Stimulated activated CD8-positive, alpha-beta memory T cell treated with anti-CD3 and anti-CD28 coated beads, Interleukin-4, amount 100 ng/mL, for 24 hours (primary cell): ENCODE measurements at places on chromosomes 5 and 9.

DNA sequence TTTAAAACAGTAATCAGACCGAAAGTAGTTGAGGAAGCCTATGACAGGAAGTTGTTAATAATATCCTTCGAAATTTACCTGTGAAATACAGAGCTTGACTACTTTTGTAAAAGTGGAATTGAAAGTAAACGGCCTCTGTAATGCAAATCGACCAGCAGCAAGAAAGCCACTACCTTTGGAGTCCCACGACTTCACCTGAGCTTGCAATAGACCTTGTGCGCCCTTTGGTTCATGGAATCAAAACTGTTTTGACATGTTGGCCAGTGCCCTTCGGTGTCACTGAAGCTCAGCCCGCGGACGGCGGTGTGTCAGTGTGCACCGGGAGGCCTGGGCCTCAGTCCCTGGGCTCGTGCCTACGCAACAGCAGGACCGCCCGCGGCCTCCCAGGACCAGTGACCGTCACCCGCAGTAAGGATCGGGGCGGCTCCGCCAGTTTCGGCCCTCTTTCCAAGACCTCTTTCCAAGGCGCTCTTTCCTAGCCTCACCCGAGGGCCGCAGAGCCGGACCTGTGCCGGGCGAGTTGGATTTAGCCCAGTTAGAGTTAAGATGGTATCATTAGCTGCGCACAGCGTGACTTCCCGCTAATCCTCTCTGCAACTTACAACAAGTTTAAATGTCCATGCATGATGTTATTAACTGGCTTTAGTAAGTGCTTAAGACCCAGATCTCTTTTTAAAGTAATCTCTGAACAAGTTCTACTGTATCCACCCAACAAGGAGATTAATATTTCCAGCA, 223.3 kb downstream of the MEF2C start:
- no peak for DNase-seq

DNA sequence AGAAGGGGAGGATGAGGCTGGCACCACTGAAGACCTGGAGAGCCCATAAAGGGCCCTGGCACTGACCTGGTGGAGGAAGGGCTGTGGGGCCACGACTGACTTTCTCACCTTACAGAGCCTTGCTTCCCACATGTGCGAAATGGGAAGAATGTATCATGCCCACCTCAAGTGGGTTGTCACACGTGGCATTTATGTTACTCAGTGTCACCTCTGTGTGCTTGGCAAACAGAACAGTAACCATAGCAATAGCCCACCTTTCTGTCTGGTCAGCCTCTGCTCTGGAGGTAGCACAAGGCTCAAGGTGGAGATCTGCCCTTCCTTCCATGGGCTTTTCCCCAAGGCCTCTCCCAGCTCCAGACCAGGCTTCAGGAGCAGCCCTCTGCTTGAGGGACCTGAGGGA, 16.7 kb downstream of the TCF7 start:
- no peak for DNase-seq

DNA sequence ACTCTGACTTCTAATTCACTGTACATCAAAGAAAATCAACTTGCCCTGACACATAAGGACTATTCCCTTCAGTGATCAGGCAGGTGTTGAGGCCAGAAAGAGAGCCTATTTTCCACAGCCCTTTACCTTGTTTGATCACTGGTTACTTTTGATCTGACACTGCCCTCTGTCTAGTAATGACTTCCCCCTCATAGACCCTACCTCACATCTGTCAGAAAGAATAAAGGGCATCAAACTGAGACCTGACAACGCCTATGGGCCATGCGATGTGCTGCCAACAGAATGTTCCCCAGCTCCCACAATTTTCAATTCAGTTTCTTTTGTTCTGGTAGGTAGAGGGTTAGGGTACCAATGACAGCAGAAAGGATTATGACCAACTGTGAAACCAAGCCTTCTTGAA, 47.7 kb downstream of the FBXL17 start:
- DNase-seq, result no peak

DNA sequence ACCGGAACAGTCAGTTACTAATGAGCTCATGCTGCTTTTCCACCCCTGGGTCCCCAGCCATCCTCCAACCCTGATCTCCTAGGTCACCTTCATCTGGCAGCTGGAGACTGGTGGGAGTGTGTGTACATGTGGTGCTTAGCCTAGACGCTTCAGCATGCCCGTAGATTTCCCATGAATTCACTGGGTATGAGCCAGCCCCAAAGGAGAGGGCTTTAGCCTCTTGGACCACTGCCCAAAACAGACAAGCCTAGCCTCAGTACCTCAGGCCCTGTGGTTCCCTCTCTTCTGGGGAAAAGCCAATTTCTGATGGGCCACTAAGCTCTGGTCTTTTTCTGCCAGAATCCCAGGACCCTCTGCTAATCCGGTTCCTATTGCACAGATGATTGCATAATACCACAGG, 48.0 kb upstream of the ASTN2 start:
- DNase-seq, result no peak

DNA sequence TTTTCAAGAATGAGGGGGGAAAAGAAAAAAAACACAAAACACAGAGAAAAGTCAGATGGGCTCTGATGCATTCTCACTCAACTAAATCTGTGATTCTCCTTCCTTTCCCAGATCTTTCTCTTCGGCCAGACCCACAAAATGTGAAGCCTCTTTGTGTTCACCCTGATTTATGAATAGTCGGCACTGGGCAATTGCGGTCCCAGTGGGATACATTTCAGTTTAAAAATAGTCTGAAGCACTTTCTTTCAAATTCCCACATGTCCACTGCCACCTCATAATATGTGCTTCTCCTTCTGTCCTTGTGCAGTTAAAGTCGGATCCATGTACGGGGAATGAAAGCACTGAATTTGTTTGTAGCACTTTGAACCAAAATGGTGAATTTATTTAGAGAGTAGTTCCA, 995.4 kb upstream of the WWC1 start:
- no peak for DNase-seq

DNA sequence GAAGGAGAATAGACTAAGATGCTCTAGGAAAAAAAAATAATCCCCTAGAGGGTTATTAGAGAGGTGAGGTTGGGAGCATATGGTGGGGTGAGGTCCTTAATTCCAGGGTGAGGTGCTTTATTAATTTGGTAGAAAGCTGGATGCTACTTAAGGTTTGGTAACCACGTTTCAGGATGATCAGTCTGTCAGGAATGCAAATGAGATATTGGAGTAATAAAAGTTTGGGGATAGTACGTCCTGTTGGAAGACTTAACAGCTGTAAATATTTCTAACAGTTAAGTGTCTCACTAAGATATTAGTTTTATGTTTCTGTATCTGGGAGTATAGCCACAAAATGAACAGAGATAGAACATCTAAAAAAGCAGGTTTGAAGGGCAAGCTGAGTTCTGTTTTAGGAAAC, 578.9 kb downstream of the CETN3 start:
- no peak for DNase-seq

DNA sequence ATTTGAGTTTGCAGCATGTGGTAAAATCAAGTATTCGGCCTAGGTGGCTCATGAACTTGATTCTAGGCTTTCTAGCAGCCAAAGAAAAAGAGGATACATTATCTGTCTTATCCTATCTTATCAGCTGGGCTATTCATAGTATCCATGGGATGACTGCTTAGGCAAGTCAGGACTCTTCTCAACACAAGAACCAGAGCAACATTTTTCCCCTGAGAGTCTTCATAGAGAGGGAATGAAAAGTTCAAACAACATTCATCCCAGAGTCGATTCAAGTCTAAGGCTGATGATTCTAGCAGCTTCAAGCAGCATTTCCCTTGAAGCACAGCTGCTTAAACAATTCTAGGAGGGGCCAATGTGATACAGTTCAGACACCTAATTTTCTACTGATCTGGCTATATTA, 3.0 kb downstream of the S100Z start:
- no peak for DNase-seq

DNA sequence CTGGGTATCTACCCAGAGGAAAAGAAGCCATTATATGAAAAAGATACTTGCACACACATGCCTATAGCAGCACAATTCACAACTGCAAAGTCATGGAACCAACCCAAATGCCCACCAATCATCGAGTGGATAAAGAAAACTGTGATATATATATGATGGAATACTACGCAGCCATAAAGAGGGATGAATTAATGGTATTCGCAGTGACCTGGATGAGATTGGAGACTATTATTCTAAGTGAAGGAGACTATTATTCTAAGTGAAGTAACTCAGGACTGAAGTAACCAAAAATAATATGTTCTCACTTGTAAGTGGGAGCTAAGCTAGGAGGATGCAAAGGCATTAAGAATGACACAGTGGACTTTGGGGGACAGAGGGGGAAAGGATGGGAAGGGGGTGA, 30.0 kb upstream of the GABBR2 start:
- DNase-seq, result no peak

- DNase-seq, result no peak
These were observed 552.4 kb downstream of the PDE4D start for GRCh38 chr5:59341155-59341554.

- DNase-seq, result no peak
These were observed 258.4 kb downstream of the ELAVL2 start for GRCh38 chr9:23567516-23568165.

GRCh38 chr5:33490071-33490665, 49.4 kb downstream of the TARS1 start:
- DNase-seq, result no peak

- DNase-seq, result no peak
These were observed 284.5 kb downstream of the DEPDC1B start for GRCh38 chr5:60415443-60415842.

GRCh38 chr5:174737330-174737729, 12.9 kb downstream of the MSX2 start:
- no peak for DNase-seq

DNA sequence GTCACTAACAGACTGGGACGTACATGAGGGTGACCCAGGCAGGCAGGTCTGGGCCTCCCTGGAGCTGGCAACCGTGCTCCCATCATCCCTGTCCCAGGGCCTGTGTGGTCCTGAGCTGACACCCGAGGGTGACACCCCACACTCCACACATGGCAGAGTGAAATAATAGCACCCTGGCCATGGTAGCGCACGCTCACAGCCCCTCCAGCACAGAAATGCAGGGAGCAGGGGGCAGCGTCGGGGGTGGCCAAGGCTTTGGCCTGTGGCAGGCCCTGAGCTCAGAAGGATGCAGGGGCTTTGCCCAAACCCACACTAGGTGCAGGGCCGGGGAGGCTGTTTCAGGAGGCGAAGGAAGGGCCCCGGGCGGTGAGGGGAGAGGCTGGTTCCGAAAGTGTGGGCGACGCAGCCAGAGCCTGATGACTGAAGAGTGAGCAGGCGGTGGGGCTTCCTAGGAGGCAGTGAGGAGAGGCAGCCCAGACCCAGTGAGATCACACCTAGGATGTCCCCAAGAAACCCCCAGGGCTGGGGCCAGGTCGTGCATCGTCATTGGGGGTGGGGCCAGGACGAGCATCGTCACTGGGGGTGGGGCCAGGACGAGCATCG, 12.9 kb downstream of the OR2V2 start:
- DNase-seq, result peak; percentile 64

GRCh38 chr9:3856592-3856991, 330.8 kb upstream of the RFX3 start:
- DNase-seq, result no peak

- no peak for DNase-seq
These were observed 36.3 kb upstream of the DMRT1 start for GRCh38 chr9:805151-805550.

DNA sequence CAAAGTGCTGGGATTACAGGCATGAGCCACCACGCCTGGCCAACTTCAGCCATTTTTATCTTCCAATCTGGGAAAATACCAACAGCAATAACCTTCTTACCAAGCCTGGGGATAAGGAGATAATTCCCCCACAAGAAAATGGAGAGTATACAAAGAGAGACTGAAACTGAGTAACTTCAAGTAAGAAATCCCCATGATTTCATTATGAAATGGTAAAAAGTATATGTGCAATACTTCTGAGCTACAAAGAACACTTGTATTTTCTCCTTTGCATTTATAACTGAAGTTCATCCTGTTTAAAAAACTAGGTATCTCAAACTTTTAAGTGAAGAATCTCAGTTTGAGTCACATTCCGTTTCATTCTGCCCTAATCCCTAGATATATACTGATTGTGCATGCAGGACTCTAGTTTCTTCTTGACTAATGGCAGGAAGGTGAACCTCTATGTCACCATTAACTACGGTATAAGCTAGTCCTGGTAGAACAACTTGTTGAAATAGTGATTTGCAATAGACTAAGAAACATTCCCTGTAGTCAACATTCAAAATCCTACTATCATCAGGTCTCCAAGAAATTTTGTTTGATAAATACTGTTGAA, 2071.4 kb downstream of the MAT2B start:
- no peak for DNase-seq
